Neural crest cell (in vitro differentiated cells): ENCODE measurements at places on chromosomes 2 and 18.

GRCh38 chr2:105325389-105325963, 4.1 kb downstream of the TGFBRAP1 start:
- DNase-seq, result no peak

DNA sequence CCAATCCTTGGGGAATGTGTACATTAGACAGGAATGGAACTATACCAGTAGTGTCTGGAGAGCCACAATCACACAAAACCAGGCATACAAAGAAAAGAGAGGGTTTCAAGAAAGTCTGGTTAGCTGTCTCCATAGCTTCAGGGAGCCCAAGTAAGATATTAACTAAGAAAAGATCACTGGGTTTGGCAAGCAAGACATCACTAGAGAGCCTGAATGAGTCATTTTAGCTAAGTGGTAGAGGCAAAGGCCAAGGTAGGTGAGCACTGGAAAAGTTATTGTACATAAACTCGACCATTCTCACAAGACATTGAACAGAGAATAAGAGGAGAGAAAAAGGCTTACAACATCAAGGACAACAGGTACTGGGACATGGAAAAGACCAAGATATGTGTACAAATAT, 143.8 kb upstream of the ARL4C start:
- DNase-seq, result no peak

DNA sequence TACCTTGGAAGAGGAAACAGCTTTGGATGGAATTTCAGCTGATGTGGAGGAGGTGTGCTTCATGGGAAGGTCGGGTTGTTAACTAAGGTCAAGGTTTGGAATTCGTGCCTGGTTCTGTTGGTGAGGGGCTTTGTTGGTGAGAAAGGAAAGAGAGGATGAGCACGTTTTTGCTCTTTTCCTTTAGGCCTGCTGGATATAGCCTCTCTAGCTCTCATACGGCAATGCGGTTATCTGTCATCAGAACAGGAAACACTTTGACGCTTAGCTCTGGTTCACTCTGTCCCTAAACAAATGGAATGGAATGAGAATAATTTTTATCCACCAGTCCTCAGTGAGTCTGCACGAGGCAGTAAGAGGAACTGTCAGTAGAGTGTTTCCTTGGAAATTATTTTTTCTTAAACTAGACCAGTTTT, 169.7 kb upstream of the NOSTRIN start:
- DNase-seq, result no peak

DNA sequence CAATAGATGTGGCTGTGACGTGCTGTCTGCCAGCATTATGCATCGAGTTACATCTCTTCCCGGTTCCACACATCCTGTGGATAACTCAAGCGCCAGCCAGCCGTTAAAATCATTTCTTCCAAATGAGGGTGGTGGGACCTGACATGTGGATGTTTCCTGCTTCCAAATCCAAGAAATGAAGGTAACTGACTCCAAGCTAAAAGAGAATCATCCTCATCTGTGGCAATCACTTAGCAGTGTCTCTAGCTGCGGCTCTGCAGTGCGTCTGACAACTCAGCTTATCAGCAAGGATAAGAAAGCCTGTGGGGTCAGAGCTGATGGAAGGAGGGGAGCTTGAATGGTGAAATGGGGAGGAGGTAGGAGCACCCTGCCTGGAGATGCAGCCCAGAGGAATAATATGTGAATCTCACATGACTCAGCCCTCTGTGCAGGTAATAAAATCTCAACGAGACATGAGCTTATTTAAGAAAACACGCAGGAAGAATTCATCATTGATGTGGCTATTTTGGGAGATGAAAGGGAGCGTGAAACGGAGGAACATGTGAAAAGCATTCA, 382.2 kb upstream of the TRIB2 start:
- no peak for DNase-seq

DNA sequence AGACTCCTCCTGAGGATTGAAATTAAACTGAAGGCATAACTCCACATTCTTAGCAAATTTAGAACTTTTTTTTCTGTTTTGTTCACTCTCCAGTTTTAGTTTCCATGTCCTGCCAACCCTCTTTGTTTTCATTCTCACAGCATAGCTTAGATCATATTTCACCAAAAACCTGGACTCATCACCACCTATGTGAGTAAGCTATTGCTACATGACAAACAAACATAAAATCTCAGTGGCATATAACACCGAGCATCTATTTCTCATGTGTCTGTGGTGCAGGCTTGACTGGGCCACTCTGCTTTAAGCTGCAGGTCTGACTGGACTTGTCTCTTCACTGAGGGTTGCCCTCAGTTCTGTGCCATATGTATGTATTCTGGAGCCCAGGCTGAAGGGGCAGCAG, 385.2 kb downstream of the ARHGAP15 start:
- DNase-seq, result no peak

- DNase-seq, result no peak
These were observed 1064.1 kb upstream of the CNTNAP5 start for GRCh38 chr2:122960759-122961641.
